ENCODE measurements at places on chromosomes 7 and 10. TPM values are rescaled to one million over a fixed set of nuclear protein-coding genes. Genes with fewer than 3 reads are reported as not detected.

DNA sequence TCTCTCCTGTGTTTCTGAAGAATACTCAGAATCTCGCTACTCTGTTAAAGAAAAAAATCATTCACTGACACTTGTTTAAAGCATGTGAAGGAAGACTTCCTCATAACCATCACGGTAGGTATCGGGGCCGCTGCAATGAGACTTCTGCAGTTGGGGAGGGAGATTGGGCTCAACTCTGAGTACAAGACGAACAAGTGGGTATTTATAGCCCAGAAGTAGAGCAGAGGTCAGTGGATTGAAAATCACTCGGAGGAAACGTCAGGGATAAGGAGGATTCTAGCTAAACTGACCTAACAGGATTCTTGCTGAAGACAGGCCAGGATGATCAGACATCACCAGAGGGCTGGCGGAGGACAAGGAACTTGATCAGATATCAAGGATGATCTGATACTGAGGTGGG, 33.3 kb downstream of the ITPRIP start:
- DNase-seq, result no peak

- no peak for DNase-seq
Observed at GRCh38 chr10:7933757-7934156, 115.5 kb downstream of the TAF3 start.

DNA sequence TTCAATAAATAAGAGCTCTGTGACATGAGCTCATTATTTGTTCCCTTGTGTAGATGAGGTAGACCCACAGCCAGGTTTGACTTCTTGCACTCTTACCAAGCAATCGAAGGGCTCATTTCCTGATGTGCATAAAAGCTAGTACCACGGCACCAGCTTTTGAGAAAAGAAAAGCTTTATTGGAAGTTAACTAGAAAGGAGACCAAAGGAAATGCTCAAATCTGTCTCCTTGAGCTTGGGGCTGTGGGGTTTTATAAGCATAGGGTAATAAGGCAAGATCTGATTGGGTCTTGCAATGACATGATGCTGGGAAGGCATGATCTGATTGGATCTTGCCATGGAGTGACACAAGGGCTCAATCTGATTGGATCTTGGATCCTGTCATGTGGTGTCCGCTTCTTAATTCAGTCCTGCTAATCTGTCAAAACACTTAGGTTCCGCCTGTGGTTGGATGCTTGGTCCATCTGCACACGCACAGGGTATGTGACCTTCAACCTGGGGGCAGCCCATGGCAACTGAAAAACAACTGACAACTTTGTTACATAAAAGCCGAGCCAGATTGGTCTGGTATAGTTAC, 47.8 kb upstream of the FRMD4A start:
- DNase-seq, result no peak

GRCh38 chr7:26857506-26858240, 6.7 kb downstream of the SKAP2 start:
- DNase-seq, result peak; percentile 66

- no peak for DNase-seq
Observed at GRCh38 chr10:87846023-87846422, 17.3 kb downstream of the KLLN start.

GRCh38 chr10:43843321-43844101, 194.8 kb upstream of the ZNF32 start:
- DNase-seq, result no peak

GRCh38 chr7:108459922-108460551, 3.8 kb upstream of the NRCAM start:
- peak; percentile 49 for DNase-seq

- no peak for DNase-seq
Observed at GRCh38 chr7:94366832-94367231, 27.9 kb upstream of the COL1A2 start.

- DNase-seq, result peak; percentile 35
Observed at GRCh38 chr10:24952143-24952706, at the start of gene PRTFDC1. TSS of gene PRTFDC1 (minus strand) at chr10:24952606. CDS start at chr10:24952575, 31 bp downstream.

GRCh38 chr7:108848486-108848885, 278.8 kb downstream of the DNAJB9 start:
- no peak for DNase-seq

DNA sequence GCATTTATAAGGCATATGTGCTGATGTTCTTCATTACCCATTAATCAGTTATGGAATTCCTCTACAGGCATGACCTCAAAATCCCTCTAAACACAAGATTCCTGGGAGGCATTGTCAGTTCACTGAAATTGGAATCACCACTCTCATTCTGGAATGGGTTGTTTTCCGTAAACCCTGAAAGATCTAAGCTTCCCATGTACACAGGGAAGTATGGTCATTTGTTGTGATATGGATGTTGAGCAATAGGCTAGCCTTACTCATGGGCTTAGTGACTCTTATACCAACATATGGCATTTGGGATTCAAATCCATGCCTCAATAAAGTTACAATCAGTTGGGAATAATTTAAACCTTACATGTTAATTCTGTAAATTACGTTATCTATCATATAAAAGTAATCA, 258.0 kb downstream of the XPNPEP1 start:
- no peak for DNase-seq

- DNase-seq, result no peak
Observed at GRCh38 chr10:107025676-107026075, 138.8 kb downstream of the SORCS1 start.

GRCh38 chr7:44518761-44519160, 22.4 kb downstream of the NPC1L1 start:
- no peak for DNase-seq

GRCh38 chr7:31679574-31680305, 7.3 kb upstream of the PPP1R17 start:
- DNase-seq, result no peak

GRCh38 chr10:76774987-76775603, 862.5 kb downstream of the KCNMA1 start:
- DNase-seq, result no peak

- DNase-seq, result no peak
Observed at GRCh38 chr7:153401795-153402720, 642.5 kb downstream of the ACTR3B start.

- DNase-seq, result no peak
Observed at GRCh38 chr10:78231939-78232338, 198.3 kb downstream of the RPS24 start.

GRCh38 chr10:88064608-88065382, 201.4 kb downstream of the PTEN start:
- no peak for DNase-seq

GRCh38 chr10:73877533-73878160, 3.3 kb upstream of the CAMK2G start:
- no peak for DNase-seq

DNA sequence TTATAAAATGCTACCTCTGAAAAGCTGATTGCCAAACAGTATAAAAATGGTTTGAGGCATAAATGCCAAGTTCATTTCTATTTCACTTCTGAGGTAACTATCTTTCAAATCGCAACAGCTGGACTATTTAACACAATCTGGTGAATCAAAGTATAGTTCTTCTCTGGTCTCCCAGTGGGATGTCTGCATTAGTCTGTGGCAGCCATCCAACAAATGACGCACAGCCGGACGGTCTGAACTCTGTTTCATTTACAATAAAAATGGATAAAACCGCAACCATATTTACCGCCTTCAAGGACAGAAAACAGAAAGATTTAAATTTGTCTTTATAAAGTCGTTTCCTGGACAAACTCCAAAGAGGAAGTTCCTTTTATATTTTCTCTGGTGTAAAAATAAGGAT, 41.9 kb downstream of the ENO4 start:
- no peak for DNase-seq

GRCh38 chr7:100516135-100516812, 22.7 kb upstream of the AGFG2 start:
- no peak for DNase-seq

- DNase-seq, result no peak
Observed at GRCh38 chr10:3119796-3120459, 52.6 kb downstream of the PFKP start.

GRCh38 chr7:884191-885003, 8.0 kb downstream of the GET4 start:
- no peak for DNase-seq

ACTL6B gene
- not detected for polyA plus RNA-seq

OIT3 gene
- 0.04 TPM for polyA plus RNA-seq

ODAD2 gene
- polyA plus RNA-seq, result not detected

COBL gene
- not detected for polyA plus RNA-seq

GFRA1 gene
- not detected for polyA plus RNA-seq

GPC2 gene
- polyA plus RNA-seq, result 7.7 TPM

EPHB4 gene
- polyA plus RNA-seq, result 15.2 TPM

CREM gene
- polyA plus RNA-seq, result 7.3 TPM

ATRNL1 gene
- polyA plus RNA-seq, result 0.36 TPM

SSC4D gene
- polyA plus RNA-seq, result not detected

Data from B cell (primary cell).